ENCODE measurements at places on chromosomes 11 and 22. TPM values are rescaled to one million over a fixed set of nuclear protein-coding genes. Genes with fewer than 3 reads are reported as not detected.

- DNase-seq, result no peak
Measured at GRCh38 chr11:109196016-109196415, 226.0 kb upstream of the C11orf87 start.

DNA sequence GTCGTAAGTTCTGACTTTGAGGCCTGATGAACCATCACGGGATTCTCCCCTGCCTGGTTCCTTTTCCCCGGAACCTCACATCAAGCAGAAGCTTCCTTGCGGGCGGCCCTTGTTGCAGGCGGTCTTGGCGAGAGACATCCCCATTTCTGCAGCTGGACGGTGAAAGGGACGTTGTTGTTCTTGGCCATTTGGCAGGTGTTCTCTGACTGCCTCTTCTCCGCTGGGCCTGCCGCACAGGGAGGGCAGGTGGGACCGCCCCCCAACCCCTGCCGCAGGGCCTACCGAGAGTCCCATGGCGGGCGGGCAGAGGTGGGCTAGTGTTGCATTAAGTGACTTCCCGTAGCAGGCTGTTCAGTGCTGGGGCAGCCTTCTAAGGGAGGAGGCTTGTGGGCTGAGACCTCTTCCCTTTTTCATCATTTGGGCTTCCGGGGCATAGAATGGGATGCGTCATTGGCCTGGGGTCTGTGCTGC is 26.9 kb upstream of the GRAMD4 start:
- peak; percentile 36 for DNase-seq

DNA sequence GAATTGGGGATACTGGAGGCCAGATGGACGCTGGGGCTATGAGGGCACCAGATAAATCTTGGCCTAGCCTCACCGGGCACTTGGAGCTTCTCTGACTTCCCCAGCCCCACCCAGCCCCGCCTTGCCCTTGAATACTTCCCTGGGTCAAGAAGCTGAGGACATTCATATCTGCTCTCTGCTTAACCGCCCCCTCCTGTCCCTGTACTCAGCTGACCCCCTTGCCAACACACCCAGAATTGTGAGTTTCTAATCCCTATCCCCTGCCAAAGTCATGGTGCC is 22.0 kb downstream of the FADS3 start:
- DNase-seq, result no peak

- DNase-seq, result no peak
Measured at GRCh38 chr11:83073258-83073657, 1.6 kb upstream of the RAB30 start.

- DNase-seq, result no peak
Measured at GRCh38 chr11:27646051-27646818, 54.0 kb downstream of the BDNF start.

- DNase-seq, result no peak
Measured at GRCh38 chr11:9581556-9582161, 8.2 kb downstream of the WEE1 start.

- no peak for DNase-seq
Measured at GRCh38 chr11:1156506-1157340, 1.0 kb upstream of the MUC5AC start.

DNA sequence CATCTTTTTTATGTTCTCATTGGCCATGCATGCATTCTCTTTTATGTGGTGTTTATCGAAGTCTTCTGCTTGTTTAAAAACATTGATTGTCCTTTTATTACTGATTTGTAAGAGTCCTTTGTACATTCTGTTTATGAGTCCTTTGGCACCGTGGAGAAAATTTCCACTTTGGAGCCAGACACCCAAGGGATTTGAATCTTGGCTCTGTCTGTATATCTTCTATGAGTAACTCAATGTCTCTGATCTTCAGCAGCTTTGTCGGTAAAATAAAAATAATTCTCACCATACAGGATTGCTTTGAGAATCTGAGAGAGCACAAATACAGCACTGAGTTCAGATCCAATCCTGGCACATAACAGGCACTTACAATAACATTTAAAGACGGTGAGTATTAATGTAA is 12.8 kb upstream of the SORL1 start:
- DNase-seq, result no peak

DNA sequence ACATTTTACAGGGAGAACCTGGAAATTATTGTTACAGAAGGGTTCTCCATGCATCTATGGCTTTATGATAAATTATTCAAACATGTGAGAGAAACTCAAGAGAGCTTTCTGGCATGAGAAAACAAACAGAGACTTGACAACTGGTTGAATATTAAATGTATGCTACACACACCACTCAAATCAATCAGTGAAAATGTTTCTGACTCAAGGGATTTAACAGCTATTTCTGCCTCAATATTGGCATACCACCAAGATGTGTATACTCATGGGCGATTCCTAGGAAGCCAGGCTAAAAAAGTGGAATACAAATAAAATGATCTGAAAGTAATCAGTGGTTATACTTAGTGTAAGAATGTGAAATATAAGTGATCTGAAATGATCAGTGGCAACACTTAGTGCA is 15.8 kb upstream of the OR51T1 start:
- no peak for DNase-seq

GRCh38 chr11:3857628-3858027 is 2.2 kb downstream of the STIM1 start:
- no peak for DNase-seq

The HSPB2 gene
- total RNA-seq, result 0.60 TPM

The ZNF215 gene
- 1.0 TPM for total RNA-seq

The GLB1L2 gene
- total RNA-seq, result 3.9 TPM

The MMP12 gene
- total RNA-seq, result not detected
